ENCODE measurements at places on chromosomes 2 and 18.

GRCh38 chr2:144310484-144310883 lies 209.4 kb downstream of the ZEB2 start:
- no peak for DNase-seq

DNA sequence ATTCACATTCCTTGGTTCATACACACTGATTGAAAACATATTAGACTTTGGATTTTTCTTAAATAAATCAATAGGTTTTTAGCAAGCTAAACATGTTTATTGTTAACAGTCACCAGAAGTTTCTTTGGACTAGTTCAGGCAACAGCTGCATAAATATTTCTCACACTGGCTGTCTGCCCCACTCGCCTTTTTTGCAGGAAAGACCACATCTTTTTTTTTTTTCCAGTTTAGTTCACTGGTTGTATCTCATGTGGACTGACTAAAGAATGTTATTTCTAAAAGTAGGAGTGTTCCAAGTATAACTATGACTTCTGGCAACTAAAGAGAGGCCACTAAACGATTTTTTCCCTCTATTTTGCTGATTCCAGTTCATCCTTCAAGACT lies 31.1 kb downstream of the SLC40A1 start:
- DNase-seq: peak; percentile 32

DNA sequence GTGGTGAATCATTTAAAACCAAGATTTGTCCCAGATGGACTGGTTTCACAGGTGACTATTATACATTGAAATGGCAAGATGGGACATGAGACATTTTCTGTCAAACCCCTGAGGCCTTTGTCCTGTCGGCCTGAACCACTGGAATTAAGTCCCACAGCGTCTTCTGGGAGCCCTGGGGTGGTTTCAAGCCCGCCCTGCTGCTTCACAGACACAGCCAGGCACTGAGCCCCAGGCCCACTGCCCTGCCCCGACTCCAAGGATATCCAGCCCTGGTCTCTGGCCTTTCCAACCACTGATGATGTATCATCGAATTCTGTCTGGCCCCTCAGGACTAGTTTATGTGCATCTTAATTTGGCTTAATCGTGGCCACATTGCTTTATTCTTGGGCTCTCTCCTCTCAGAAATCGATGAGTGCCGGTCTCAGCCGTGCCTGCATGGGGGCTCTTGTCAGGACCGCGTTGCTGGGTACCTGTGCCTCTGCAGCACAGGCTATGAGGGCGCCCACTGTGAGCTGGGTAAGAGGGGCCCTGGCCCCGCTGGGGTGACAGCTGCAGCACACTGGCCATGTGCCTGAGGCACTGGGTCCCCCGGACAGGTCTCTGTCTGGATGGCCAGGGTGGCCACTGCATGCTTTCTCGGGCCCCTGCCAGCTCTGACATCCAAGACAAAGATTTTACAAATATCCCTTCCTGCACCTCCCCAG lies 39.5 kb downstream of the MTERF4 start:
- no peak for DNase-seq

DNA sequence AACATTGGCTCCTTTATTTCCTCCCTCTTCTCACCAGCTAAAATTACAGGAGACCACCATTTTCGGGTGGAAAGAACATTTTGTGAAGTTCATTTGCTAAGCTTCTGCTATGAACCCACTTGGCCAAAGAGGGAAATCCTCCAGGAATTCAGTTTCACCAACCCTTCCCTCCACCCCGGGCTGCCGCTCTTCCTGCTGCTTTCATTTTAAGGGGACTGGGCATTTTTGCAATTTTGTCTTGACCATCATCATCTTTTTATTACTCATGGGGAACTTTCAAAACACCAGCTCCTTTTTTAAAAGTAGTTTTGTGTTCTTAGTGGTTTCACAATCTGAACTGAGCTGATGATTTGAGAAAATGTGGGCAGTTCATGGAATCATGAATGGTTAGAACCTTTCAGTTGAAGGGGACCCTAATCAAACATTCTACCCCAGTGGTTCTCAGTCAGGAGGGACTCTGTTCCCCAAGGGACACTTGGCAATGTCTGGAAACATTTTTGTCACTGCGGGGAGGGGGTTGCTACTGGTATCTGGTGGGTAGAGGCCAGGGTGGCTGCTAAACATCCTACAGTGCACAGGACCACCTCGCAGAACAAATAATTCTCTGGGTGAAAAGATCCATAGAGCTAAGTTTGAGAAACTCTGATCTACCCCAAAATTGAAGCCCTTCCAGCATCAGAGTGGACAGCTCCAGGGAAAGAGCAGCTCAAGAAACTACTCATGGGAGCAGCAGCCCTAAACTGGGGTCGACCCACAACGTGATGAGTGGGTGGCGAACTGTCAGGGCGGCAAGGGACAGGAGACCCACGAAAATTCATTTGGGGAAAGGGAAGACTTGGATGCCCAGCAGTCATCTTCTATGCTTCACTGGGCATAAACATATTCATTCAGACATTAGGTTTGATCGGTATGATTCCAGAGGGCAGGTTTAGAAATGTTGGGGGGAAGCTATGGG lies 92.9 kb downstream of the ACKR3 start:
- DNase-seq: peak; percentile 77

GRCh38 chr2:33133454-33133952 lies 186.8 kb downstream of the LTBP1 start:
- no peak for DNase-seq

- DNase-seq: no peak
Observed at GRCh38 chr18:505483-506122, 5.1 kb upstream of the COLEC12 start.

GRCh38 chr2:219455581-219455980 lies 20.9 kb downstream of the SPEG start:
- DNase-seq: no peak

DNA sequence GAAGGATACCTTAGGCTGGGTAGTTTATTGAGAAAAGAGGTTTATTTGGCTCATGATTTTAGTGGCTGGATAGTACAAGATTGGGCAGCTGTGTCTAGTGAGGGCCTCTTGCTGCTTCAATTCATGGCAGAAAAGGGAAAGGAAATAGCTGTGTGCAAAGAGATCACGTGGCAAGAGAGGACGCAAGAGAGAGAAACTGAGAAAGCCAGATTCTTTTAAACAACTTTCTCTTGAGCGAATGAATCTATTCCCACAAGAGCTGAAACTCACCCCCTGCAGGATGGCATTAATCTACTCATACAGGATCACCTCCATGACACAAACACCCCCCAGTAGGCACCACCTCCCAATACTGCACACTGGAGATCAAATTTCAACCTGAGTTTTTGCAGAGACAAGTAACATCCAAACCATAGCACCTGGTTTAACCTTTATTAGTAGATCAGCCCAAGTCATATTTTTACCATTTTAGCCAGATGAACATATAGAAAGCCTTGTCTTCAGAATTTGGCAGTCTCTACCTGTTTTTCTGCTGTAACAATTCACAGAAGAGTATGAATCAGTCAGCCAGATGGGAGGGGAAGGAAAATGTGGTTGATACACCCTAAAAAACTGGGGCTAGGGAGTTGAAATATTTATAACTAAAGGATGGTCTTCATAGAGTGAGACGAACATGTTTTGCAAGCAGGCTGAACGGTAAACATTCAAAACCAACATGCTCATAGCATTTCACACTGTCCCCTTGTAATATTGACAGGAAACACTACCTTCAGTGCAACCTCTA lies 73.9 kb upstream of the NCKAP5 start:
- DNase-seq: peak; percentile 25

Data from GM23248 (cell line).